ENCODE measurements at places on chromosomes 6 and 20.

DNA sequence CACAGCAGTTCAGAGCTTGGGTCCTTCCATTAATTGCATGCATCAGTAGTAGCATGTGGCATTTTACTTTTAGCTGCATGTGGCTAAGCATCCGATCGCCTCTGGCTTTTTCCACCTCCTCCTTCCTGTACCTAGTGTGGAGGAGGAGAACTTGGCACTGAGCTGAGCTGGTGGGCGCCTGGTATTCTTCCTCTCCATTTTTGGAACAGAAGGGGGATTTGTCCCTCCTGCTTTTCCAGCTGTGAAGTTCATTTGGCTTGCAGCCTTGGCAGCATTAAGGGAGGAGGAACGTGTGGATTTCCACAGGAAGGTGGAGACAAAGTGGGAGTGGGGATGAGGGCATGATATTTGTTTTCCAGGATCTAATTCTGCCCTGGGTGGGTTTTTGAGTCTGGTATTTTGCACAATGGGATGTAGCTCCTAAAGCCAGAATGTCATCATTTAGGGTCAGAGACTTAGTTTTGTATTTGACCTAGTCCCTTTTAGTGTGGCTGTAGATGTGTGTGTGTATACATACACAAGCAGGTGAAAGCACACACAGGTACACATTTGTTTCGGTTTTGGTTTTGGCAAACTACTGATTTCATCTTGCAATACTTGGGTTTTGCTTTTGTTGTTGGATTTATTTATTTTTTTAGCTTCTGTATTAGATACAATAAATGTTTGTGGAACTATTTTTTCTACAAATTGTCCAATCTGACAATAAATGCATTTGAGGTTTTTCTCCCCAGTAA, 90.0 kb downstream of the SASH1 start:
- no peak for DNase-seq

DNA sequence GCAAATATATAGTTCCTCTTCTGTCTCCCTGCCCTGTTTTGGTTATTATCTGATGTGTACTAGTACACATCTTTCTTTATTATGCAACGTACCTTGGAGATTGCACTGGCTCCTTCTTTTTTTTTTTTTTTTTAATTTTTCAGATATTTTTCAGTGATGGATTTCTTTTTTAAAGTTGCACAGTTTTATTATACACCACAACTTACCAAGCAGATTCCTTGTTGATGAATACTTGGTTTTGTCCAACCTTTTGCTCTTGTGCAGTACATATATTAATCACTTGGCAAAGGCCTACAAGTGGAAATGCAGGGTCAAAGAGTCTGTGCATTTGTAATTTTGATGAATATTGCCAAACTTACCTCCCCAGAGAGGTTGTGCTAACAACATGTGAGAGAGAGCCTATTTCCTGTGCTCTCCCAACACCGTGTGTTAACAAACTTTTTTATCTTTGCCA, 50.1 kb upstream of the RNF24 start:
- DNase-seq = no peak

DNA sequence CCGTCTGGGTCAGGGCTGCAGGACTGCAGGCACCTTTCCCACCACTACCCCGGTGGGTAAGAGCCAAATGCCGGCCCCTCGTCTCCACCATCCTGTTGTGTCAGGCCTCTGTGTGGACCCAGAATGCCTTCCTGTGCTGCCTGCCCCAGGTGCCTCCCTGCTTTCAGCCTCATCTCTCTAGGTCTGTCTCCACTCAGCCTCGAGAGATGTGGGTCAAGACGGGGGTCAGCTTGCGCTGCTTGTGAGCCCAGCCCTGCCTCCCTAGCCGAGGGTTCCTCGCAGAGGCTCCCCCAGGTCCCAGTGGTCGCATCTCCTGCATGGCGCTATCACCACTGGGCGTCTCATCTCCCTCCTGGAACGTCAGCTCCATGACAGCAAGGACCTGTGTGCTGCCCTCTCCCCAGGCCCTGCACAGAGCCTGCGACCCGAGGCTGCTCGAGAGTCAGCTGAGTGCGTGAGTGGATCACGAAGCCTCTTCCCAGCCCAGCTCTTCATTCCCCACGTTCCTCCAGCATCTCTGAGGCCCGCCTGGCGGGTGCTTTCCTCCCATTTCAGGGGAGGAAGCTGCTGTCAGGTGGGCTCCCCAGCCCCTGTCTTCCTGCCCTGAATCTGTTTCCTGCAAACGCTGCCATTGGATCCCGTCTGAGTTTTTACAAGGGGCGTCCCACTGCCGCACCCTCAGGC, 38.7 kb upstream of the ZBP1 start:
- no peak for DNase-seq

DNA sequence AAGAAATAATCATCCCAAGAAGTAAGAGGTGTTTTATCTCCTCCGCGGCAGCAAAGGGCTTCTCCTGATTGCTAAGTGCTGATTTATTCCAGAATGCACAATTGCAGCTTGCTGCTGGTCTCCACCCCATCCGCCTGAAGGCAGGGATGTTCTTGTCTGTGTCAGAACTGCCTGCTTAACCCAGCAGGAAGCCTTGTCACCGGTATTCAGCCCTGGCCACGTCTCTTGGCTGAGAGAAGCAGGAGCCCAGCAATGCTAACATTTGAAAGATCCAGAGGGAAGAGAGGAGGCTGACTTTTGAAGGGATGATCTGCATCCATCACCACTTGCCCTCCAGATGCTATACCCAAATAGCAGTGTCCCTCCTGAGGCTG, 4.2 kb downstream of the SCML4 start:
- DNase-seq = no peak

GRCh38 chr6:10643201-10643651, 51.2 kb downstream of the C6orf52 start:
- no peak for DNase-seq

- DNase-seq = no peak
Measured at GRCh38 chr20:14855171-14855570, 517.8 kb upstream of the FLRT3 start.

- DNase-seq = no peak
Measured at GRCh38 chr20:4470375-4470774, 251.3 kb upstream of the PRND start.

DNA sequence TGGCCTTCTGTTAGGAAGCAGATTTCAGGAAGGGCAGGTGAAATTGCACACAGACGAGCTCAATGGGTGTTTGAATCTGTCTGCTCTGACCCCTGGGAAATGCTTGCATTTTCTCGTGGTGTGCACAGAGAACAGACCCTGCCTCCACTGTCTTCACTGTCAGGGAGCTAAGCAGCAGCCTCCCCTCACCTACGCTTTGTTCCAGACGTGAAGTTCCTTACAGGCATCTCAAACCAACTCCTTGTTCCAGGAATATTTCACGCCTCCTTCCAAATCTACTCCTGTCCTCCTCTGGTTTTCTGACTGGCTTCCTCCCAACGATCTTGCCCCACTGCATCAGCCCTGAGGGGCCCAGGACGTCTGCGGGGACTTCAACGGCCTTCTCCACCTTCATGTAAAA, 13.7 kb downstream of the DACT2 start:
- DNase-seq = no peak

DNA sequence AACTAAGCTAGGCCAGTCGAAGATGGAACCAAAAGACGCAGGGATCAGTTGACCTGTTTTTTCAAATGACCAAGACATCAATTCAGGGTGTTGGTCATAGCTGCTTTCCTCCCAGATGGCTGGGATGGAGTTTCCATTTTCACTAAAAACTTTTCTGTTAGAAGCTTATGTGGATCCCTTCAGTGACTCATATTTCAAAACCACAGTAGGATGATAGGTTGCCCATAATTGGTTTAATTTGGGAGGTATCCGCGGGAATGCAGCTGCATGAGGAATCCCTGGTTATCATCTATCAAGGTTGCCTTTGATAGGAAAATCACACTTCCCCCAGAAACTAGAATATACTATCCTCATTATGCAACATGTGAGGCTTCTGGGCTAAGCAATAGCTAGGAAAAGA, 150.9 kb upstream of the MLIP start:
- no peak for DNase-seq

- peak; percentile 24 for DNase-seq
Measured at GRCh38 chr6:43924222-43924702, 154.3 kb downstream of the VEGFA start.

DNA sequence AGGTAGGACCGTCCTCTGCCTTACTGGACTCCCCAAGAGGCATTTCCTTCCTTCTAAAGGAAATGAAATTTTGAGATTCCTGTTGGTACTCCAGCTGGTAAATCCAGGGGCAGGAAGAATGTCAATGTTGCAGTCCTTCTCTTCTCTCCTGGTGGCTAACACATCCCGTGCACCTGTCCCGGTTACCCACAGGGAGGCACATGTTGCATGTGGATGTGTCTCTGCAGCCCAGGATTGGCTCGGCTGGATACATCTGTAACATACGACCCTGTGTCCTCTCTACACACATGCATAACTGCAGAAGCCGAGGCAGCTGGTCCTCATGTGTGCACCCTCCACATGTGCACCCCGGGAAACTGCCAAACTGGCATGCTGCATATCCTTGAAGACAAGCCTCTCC, 1.3 kb upstream of the LRFN2 start:
- no peak for DNase-seq

DNA sequence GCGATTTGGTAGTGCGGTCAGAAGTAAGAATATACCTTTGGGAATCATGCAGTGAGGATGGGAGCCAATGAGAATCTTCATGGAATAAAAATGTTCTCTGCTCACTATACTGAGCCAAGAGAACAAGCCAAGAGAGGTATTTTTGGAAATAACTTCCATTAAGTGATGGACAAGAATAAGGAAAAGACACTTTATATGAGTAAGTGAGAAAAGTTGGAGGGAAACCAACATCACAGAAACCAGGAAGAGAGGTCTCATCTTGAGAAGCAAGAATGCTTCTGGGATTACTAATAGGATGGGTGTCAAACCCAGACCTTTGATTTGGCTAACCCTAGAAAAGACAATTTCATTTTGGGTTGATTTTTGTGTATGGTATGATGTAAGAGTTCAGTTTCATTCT, 181.2 kb upstream of the JAG1 start:
- DNase-seq = no peak

- no peak for DNase-seq
Measured at GRCh38 chr20:56724241-56724757, 95.2 kb downstream of the TFAP2C start.

DNA sequence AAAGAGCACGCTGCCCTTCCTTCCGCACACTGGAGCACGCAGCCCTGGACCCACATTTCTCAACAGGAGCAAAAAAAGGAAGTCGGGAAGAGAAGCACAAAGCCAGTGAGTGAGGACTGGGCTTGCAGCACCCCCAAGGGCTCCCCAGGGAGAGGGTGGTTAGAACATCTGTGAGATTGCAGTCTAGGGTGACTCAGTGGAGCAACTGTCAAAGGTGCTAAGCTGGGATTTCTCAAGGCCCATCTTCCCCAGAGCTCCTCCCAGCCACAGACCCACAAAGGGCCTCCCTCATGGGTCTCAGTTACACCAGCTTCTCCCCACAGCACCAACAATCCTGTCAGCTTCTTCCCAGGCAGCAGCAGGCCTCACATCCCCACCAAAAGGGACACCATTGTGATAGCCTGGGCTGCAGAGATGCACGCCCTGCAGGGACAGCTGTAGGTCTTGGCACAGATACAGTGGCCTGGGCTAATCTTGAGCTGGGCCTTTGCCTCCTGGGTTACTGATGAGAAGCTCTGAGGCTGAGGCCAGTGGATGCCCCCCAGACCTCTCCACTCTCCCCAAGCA, 39.6 kb upstream of the CD93 start:
- DNase-seq = no peak

- no peak for DNase-seq
Measured at GRCh38 chr6:90368601-90369000, 72.0 kb upstream of the BACH2 start.

DNA sequence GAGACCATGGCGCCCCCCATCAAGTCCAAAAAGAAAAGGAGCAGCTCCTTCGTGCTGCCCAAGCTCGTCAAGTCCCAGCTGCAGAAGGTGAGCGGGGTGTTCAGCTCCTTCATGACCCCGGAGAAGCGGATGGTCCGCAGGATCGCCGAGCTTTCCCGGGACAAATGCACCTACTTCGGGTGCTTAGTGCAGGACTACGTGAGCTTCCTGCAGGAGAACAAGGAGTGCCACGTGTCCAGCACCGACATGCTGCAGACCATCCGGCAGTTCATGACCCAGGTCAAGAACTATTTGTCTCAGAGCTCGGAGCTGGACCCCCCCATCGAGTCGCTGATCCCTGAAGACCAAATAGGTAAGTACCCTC, 41.7 kb upstream of the NAA20 start:
- DNase-seq = no peak

DNA sequence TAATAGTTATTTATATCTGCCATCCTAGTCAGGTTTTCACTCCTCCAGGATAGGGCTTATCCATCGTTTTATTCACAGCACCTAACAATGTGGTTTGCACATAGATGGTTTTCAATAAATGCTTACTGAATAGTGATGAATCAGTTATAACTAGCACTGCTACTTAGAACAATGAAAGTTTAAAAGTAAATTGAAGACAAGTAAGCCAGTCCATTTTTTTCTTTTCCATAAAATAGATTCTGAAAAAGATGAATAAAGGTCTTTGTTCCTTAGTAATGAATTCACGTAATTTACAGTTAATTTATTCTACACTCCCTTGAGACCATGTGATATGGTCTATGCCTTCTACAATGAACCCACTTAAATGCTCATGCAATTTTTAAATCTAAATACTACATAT, 212.5 kb downstream of the RNGTT start:
- no peak for DNase-seq

- peak; percentile 19 for DNase-seq
Measured at GRCh38 chr6:157184202-157185015, 138.9 kb downstream of the TMEM242 start.

GRCh38 chr6:13234130-13234529, 94.2 kb downstream of the TBC1D7 start:
- DNase-seq = no peak

DNA sequence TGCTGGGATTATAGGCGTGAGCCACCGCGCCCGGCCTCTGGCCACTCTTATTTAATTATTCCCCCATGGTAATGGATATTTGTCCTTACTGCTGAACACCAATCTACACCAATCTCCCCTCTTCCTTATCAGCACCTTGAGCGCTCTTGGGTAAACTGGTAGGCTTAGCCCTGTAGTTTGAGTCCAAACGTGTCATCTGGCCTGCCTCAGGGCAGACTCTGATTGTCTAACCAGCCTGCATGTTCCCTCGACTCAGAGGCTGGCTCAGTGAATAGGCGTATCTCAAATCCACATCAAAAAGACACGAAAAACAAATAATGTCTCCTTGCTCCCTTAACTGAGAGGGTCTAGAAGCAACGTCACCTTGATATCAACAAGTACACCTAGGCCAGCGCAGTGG, 260.9 kb downstream of the TFAP2C start:
- no peak for DNase-seq

- DNase-seq = no peak
Measured at GRCh38 chr6:44052419-44053023, 74.7 kb downstream of the MRPL14 start.

- DNase-seq = no peak
Measured at GRCh38 chr6:86586195-86586594, 351.1 kb upstream of the HTR1E start.

- no peak for DNase-seq
Measured at GRCh38 chr20:64098471-64099013, 8.8 kb downstream of the NPBWR2 start.
